ENCODE measurements at places on chromosomes 12 and 14.
A peak's percentile ranks its signal among the peaks of the same experiment; 100 is the strongest.

DNA sequence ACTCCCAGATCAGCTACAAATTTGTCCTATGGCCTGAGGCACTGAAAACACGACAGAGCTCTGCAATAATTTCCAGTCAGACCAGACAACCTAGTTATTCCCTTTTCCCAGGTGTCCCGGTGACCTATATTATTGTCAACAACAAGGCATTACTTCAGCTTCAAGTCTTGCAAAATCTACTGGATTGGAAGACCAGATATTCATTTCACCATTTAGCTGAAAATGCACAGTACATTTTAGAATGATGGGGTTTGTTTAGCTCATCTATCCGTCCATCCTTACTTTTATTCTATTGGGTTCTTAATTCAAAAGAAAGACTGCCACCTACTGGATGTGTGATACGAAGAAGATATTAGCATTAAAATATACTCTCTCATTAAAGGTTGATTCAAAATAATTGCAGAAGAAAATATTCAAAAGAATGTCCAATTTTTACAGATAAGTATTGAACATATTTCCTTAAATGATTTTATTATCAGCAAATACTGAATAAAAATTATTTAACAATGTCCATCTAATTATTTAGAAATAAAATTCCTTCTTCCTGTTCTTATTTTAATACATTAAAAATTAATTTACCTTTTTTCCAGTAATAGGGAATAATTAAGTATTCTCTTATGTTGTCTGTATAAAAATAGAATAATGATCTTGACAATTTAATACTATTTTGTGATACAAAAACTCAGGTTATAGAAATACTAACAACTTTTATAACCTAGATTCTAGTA, 244.9 kb upstream of the LRIG3 start:
- DNase-seq: peak; percentile 41

DNA sequence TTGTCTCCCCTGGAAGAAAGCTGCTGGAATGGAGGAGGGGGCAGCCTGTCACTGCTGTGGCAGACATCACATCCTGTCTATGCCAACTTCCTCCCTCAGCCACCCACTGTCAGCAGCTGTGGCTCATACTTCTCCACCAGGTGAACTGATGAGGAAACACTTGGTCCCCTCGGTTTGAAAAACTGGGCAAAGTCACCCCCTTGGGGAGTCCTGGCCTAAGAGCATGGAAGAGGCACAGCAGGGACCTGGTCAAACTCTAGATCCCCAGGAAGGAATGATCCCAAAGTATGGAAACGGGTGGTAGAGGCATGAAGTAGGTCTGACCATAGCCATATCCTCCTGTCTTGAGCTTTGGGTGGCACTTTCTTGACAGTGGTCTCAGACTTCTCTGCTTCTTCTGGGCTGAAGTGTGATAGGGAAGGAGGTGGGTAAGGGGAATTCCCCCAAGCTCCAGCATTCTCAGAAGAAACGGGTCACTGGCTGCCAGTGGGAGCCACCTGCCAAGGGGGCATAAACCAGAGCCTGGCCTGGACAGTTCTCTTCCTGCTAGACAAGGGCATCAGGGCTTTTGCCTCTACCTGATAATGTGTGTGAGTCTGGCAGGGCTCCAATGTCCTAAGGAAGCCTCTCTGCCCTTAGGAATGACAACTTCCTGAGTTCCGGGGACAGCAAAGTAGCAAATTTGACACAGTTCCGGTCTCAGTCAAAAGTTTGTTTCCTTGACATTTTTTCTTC, 36.0 kb downstream of the FMNL3 start:
- no peak for DNase-seq

GRCh38 chr12:45462506-45462905, 246.6 kb downstream of the ANO6 start:
- no peak for DNase-seq

DNA sequence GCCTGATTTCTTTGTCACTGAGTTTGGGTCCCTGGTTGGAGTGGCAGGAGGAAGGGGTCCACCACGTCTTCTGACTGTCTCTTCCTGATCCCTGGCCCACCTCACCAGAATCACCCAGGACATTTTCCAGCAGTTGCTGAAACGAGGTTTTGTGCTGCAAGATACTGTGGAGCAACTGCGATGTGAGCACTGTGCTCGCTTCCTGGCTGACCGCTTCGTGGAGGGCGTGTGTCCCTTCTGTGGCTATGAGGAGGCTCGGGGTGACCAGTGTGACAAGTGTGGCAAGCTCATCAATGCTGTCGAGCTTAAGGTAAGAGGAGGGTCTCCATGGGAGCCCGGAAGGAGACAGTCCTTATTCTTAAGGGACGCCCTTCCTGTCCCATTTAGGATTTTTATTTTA, 12.3 kb downstream of the MARS1 start:
- DNase-seq: no peak

DNA sequence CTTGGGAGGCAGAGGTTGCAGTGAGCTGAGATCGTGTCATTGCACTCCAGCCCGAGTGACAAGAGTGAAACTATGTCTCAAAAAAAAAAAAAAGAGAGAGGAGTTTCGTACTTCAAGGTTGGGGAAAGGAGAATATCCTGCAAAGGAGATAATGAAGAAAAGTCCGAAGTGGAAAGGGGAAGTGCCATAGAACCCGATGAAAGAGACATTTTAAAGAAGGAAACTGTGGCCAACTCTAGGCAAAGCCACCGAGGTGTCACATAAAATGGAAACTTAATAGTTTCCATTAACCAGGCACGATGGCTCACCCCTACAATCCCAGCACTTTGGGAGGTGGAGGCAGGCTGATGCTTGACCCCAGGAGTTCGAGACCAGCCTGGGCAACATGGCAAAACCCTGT, 15.0 kb upstream of the LTBP2 start:
- DNase-seq: peak; percentile 70

GRCh38 chr12:70040141-70040540, 203.1 kb upstream of the CNOT2 start:
- no peak for DNase-seq

DNA sequence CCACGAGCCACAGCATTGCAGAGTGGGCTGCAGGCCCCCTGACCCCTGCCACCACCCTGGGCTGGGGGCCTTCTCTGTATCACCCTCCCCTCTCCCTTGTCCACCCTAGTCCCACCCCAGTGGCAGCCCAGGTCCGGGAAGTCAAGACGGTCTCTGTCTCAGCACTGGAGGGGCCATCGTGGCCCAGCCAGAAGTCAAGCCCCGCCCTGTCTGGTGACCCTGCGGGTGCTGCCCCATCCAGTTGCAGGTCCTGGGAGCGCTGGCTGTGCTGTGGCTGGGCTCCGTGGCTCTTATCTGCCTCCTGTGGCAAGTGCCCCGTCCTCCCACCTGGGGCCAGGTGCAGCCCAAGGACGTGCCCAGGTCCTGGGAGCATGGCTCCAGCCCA, 2.7 kb downstream of the PLD4 start:
- DNase-seq: no peak

DNA sequence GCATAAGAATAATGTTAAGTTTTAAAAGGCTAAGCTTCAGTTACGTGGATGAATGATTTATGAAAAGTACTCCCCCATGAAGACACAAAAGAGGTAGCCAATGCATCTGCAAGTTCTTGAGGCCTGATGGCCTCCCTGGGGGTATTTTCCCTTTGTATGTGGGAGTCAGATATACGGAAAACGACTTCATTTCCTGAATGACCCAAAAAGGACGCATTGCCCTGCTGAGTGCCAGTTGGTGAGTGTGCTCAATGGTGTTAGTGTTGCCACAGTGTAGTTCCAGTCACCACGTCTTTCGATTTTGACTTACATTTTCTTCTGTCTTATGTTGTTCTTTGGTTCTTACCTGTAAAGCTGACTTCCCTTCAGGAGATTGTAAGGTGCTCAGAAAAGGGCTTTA, 8.0 kb downstream of the ETV6 start:
- DNase-seq: no peak

DNA sequence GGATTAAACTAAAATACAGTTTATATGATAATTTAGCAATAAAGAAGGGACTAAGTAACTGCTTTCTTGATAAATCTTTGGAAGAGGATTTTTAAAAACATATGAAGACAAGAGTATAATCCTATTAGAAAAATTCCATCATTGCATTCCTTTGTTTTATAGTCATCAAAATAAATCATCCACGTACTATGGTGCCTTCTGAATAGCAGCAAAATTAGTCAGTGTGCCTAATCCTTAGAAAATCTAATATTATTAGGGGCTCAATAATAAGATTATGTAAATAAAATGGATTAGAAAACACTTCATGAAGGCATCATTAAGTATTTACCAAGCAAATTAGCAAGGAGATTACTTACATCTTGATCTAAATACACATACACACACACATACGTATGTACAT, 102.1 kb downstream of the KCNH5 start:
- no peak for DNase-seq

DNA sequence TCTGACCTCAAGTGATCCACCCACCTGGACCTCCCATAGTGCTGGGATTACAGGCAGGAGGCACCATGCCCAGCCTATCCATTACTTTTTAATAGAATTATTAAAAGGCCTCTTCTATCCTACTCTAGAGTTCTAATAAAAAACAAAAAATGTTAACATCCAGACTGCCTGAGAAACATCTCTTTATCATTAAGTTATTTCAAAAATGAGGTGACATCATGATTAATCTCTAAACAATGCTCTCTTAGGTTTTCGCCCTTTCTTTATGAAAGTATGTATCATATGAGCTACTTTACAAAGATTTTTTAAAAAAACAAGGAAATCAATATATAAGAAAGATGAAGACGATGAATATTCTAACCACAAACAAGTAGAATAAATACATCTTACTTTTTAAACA, 52.6 kb downstream of the FGD6 start:
- DNase-seq: no peak

DNA sequence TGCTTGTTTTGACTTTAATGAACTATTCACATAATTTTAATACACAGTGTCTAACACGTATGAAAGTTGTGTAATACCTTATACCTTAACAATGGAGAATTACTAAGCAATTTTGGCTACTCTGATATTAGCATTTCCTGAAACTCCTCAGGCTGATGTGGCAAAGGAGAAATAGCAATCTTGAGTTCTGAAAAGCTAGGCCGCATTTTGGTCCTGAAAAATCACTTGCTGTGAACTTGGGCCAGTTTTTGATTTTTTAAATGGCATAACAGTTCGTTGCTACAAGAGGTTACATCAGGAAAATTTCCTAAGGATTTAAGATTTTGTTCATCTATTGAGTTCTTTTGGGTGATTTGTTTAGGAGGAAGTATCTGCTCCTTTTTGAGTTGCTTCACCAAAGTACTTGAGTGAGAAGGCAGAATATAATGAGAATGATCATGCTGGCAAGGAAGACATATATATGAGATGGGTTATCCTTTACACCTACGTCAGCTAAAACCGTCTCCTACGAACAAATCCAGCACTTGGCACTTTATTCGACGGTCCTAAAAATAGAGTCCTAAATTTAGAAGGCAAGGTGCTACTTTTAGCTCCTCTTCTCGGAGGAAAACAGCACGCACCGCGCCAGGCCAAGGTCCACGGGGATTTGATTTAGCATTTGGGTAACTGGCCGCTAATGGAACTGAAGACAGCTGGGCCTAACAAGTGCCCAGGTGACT, 32.2 kb downstream of the MIA2 start:
- DNase-seq: peak; percentile 57

- no peak for DNase-seq
Observed at GRCh38 chr14:64950889-64951288, 8.3 kb upstream of the GPX2 start.

DNA sequence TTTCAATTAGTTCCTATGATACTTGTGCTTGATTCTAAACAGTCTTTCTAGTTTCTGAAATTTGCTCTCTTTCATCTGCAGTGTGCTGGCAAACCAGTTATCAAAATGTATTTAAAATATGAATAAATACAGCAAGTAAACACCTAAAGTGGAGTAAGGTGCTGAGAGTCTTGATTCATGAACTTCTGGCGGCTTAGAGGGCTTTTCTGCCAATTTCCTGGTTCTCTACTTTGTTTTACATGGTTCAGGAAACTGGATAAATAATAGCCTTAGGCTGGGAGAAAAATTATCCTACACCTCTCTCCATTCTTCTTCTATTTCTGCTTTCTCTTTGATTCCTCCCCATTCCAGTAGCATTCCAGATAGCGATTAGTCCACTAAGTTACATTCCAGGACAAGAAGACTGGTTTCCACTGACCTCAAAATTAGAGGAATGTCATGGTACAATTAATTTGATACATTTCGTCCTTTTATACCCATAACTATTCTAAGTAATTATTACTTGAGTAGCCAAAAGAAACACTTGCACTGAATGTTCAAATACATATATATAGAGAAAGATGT, 14.9 kb downstream of the ATP2B1 start:
- DNase-seq: no peak

DNA sequence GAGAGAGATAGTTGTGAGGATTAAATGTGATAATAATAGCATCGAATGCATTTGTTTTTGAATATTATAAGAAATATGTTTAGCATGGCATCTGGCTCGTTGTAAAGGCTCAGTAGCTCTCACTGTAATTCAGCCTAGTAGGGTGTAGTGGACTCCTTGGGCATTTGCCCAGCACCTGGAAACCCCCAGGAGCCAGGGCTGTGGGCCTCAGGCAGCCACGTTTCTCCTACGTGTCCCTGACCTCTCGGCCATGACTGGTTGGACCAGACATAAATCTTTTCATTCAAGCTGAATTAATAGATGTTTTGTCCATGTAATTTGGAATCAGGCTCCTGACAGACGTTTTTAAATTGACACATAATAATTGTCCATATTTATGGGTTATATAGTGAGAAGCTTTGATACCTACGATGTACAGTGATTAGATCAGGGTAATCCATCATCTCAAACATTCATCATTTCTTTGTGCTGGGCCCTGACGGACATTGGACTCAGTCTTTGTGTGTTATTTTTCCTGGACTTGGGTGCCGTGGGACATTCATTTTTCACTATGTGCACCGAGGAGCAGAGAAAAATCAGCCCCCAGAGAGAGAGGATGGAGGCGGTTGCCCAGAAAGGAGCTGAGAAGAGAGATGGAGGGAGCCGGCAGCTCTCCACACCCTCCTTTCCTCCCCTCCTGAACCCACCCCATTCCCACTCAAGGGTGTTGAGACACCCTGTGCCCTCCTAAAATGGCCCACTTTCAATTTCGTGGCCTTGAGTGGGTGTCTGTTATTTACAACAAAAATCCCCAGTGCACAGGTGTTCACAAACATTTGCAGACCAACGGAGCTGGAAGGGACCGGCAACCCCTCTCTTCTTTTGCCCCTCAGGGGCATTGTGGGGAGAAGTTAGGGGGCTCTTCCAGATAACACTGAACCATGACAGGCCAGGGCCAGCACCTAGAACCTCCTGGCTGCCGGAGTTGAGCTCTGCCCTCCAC, 296.4 kb downstream of the DPF3 start:
- no peak for DNase-seq

- peak; percentile 63 for DNase-seq
Observed at GRCh38 chr12:115752913-115753726, 524.4 kb downstream of the MED13L start.

GRCh38 chr12:22101749-22102243, 55.8 kb downstream of the CMAS start:
- no peak for DNase-seq

- no peak for DNase-seq
Observed at GRCh38 chr12:28884904-28885679, 264.0 kb upstream of the FAR2 start.

DNA sequence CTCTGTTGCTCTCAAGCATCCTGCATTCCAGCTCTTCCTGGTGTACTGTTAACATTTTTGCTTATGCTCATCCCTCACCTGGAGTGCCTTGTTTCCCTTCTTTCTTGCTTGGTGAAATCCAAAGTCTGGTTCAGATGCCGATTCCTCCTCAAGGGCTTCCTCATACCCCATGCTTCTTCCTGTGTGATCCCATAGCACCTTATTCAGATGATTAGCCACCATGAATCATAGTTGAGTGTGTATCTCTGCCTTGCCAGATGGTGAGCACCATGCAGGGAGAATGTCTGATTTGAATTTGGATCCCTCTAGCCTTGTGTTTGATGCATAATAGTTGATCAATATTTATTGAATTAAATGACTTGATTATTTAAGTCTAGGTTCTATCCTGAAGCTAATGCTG, 39.4 kb upstream of the ANO4 start:
- DNase-seq: no peak

Measured in OCI-M1 (cell line).